ENCODE measurements at places on chromosomes 1 and 21.

GRCh38 chr1:197287863-197288262, 19.8 kb downstream of the CRB1 start:
- no peak for DNase-seq

- DNase-seq = no peak
Measured at GRCh38 chr1:71071720-71072119, 9.1 kb downstream of the ZRANB2 start.

DNA sequence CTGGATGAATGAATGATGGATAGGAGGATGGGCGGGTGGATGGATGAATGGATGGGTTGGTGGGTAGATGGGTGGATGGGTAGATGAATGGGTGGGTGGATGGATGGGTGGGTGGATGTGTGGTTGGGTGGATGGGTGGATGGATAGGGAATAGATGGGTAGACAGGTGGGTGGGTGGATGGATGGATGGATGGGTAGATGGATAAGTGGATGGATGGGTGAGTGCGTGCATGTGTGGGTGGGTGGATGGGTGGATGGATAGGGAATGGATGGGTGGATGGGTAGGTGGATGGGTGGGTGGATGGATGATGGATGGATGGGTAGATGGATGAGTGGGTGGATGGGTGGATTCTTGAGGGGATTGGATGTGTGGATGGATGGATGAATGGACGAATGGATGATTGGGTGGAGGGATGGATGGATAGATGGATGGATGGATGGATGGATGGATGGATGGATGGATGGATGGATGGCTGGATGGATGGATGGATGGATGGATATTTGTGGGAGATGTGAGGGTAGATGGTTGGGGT, 68.7 kb downstream of the SDC3 start:
- DNase-seq = no peak

- no peak for DNase-seq
Measured at GRCh38 chr1:164951508-164951907, 392.5 kb downstream of the PBX1 start.

DNA sequence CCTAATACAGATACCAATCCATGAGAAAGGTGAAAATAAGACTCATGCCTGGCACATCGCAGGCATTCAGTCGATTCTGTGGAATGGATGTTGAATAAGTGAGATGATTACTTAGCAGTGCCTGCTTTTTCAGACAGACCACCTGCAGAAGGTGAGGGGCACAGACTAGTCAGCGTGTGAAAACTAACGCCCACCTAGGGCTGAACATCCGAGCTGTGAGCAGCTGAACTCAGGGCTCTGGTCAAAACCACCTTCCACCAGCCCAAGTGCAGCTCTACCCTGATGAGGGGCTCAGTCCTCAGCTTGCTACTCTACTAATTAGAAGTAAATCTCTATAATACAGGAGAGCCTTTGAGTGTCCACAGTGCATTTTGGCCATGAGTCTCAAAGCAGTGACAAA, 32.5 kb downstream of the LMX1A start:
- DNase-seq = no peak
